ENCODE measurements at places on chromosomes 1 and 21.

GRCh38 chr1:161225178-161225533, 704 bp upstream of the TOMM40L start:
- no peak for DNase-seq

GRCh38 chr1:160672789-160673695, 26.2 kb upstream of the SLAMF1 start:
- DNase-seq: no peak

DNA sequence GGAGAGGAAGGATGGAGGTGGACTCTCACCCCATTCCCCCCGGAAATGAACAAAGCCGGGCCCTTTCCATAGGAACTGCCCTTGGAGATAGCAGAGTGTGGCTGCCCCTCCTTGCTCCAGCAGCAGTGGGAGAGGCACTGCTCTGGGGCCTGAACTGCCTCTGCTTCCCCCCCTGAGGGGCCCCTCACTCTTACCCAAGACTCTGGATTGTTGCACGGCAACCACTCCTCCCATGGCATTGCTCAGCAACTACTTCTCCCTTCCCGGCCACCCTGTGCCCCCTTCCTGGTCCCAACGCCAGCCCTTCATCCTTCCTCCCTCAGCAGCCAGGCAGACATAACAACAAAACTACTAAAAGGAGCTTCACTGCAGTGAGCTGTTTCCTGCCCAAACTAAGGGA, 3.0 kb upstream of the ACKR1 start:
- no peak for DNase-seq

DNA sequence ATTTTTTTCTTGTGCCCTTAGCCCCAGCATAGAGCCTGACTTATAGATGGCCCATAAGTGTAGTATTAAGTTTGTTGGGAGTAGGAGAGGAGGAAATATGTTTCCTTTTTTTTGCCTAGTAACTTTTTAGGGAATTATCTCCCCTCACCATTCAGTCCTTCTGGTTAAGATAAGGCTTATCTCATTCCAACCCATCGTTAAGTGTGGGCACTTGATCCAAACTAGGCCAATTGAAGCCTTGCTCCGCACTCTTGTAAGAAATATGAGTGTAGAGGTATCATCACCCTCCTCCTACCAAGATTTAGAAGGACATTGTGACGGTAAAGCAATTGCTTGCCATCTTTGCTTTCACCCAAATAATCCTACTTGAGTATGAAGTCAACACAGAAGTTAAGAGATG, 8.8 kb upstream of the FGGY start:
- DNase-seq: no peak

GRCh38 chr1:244054924-244055263, 3.8 kb downstream of the ZBTB18 start:
- no peak for DNase-seq

GRCh38 chr21:37454869-37455503, 88.4 kb downstream of the DYRK1A start:
- no peak for DNase-seq

- no peak for DNase-seq
Measured at GRCh38 chr1:108082738-108083562, 117.2 kb downstream of the SLC25A24 start.

DNA sequence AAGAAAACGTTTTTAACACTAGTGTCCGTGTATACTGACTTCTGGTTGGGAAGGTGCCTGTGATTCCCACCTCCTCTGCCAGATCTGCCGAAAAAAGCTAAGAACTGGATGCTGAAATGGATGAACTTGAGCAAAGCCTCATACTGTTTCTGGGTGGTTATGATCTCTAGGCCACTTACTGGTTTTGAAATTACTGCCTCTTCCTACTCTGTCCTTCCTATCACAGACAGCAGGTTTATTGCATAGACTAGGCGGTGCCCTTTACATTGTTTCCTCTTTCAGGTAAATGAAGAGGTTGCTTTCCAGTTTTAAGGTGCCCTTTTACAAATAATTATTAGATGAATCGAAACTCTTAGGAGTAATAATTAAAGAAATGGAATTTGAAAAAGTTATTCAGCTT, 27.5 kb downstream of the PEX14 start:
- DNase-seq: no peak

DNA sequence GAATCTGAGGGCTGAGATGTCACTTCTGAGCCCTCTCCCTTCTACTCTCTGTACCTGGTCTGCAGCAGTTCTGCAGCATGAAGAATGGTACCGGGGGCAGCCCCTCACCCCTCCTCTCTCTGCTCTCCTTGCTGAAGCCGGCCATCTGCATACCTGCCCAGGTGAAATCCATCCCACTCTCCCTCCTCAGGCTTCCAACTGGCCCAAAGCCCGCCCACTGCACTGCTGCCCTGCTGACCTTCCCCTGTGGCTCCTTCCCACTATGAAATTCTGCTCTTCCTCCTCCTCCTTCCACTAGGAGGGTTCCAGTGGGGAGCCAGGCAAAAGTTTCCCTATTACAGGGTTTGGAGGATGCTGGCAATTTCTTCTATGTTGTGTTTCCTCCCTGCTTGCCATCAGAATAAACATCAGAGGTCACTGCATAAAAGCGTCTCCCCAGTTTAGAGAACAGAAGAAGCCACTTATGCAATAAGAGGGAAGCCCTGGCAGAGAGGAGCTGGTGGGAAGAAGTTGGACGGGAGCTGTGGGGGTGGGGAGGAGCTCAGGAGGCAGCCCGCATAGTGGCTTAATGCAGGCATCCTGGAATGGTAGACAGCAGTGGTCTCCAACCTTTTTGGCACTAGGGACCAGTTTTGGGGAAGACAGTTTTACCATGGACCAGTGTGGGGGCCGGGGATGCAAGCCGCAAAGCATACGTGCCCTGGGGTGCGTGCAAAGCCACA, 30.3 kb downstream of the TMCO4 start:
- no peak for DNase-seq

- no peak for DNase-seq
Measured at GRCh38 chr1:208731981-208732821, 488.0 kb upstream of the PLXNA2 start.

DNA sequence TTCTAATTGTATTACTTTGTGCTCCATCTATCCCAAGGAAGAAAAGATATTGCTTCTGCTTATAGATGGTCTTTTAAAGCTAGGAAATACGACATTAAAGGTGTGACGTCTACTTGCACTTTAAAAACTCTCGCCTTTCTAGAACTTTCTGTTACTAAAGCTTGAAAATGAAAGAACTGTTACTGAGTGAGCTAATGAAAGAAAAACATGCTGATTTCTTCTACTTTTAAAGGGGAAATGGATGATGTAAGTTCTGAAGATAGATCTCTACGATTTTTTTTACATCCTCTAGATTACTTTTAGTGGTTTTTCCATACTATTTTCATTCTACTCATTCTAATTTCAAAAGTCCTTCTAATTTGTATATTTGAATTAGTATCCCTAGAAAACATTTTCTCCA, 387.5 kb downstream of the USP25 start:
- no peak for DNase-seq

DNA sequence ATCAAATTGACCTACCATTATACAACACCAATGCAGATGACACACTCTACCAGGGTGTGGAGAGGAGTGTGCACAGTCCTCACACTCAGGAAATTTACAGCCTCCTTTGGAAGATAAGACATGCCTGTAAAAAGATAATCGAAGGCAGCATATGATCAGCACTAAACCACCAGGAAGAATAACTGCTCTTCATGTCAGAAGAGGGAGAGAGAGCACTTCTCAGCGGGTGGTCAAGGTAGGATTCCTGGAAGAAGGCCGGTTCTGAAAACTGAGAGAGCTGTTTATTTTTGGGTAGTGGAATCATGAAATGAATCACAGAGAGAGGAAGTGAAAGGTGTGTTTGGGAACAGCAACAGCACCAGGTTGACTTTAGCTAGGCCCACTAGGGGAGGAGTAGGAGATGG, 14.0 kb upstream of the ZNF697 start:
- DNase-seq: no peak

DNA sequence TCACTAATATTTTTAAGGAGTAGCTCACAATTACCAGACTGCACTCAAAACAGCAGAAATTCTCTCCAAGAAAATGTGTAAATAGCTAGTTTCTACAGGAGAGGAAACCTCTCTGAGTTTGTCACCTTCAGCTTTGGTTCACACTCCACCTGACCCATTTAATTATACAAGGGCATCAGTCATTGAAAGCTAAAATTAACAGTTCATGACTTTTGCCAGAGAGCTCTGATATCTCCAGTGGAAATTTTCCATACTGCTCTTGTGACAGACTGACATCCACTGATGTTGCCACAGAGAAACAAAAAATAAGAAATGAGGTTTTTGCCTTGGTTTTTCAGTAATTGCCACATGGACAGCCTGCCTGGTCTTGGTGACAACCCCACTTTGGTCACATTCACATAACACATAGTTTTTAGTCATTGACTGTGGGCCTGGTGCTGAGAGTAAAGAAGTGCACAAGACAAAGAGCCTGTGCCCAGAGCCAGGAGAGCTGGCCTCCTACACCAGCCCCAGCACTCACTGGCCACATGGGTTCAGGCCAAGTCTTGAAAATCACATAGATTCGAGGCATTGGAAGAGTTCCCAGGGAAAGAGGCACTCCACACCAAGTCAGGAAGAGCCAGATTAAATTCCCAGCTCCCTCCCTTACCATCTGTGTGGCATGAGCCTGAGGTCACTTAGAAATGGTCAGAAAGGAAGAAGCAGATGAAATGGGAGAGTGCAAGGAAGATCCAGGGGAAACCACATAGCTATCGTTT, 13.8 kb upstream of the SIM2 start:
- DNase-seq: no peak

- peak; percentile 51 for DNase-seq
Measured at GRCh38 chr1:205229399-205229871, 1.7 kb downstream of the TMCC2 start.

DNA sequence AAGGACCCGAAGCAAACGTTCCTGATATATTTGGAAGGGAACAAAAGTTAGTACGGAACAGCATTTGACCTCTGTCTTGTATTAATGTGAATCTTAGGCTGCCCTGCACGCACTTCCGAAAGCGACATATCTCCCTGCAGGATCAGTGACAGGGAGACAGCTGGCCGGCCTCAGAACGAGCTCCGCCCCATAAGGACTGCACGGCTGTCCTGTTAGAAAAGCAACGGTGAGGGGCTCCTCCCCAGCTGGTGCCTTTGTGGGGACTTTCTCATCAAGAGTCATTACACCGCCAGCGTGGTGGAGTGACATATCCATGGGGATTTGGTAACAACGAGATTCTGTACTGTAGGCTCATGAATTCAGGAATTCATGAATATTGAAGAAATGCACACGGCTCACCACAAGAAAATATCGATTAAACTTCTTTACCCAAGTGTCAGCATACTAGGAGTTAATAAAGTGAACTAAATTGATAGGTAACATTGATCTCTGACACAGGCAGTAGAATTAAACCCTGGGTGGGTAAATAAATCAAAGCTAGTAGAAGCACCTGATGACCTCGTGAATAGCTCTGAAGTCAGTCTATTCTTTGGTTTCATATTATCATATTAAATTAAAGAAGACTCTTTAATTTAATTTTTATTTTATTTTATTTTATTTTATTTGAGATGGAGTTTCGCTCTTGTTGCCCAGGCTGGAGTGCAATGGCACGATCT, 8.1 kb upstream of the GREM2 start:
- DNase-seq: no peak

- DNase-seq: no peak
Measured at GRCh38 chr1:1760345-1760650, 18.0 kb downstream of the NADK start.

- DNase-seq: no peak
Measured at GRCh38 chr1:36253161-36253862, 29.1 kb downstream of the THRAP3 start.

DNA sequence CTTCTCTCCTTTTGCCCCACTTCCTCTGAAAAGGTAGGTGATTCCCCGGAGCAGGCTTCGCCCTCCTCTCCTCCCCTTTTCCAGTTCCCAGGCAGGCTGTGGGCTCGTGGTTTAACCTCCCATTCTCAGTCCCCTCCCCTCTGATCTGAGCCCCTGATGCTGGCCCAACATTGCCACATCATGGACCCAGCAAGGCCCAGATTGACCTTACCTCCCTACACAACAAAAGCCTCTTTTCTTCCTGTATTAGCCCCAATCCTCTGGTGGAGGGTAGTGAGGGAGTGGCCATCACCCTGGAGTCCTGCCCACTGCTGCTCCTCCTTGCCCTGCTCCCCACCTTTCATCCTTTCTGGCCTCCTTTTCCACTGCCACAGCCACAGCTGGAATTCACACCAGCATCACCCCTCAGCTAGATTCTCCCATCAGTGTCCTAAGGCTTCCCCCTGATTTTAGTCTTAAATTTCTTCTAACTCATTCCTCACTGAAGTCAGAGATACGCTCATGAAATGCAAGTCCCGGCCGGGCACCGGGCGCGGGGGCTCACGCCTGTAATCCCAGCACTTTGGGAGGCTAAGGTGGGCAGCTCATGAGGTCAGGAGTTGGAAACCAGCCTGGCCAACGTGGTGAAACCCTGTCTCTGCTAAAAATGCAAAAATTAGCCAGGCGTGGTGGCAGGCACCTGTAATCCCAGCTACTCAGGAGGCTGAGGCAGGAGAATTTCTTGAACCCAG, 7.0 kb upstream of the ZBTB48 start:
- no peak for DNase-seq

DNA sequence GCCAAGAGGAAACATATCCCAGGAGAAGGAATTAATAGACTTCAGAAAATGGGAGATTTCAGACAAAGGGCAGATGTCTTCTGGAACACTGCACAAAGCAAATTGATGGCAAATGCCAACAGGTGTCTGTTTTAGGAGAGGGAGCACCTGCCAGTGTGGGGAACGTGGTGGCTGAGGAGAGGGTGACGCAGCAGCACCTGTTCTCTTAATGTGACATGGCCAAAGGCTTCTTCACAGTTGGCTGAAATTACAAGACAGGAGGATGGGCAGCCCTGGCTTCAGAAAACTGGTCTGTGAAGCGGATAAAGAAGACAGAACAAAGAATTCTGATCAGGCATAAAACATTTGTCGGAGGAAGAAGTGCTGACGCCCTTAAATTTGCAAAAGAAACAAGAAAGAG, 178.7 kb upstream of the RUNX1 start:
- no peak for DNase-seq

DNA sequence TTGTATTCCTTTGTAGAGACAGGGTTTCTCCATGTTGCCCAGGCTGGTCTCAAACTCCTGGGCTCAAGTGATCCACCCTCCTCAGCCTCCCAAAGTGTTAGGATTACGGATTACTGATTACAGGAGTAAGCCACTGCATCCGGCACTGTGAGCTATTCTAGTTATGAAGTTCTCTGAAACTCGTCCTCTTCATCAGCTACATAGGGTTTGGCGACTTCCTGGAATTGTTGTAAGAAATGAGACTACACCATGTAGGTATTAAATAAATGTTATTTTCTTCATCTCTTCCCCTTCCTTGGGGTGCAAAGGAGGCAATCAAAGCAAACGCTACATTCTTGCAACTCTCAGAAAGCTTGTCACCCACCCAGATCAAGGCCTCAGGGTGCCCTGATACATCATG, 131.2 kb upstream of the TIAM1 start:
- no peak for DNase-seq
